ENCODE measurements at places on chromosomes 2 and 18. TPM values are rescaled to one million over a fixed set of nuclear protein-coding genes. Genes with fewer than 3 reads are reported as not detected.

DNA sequence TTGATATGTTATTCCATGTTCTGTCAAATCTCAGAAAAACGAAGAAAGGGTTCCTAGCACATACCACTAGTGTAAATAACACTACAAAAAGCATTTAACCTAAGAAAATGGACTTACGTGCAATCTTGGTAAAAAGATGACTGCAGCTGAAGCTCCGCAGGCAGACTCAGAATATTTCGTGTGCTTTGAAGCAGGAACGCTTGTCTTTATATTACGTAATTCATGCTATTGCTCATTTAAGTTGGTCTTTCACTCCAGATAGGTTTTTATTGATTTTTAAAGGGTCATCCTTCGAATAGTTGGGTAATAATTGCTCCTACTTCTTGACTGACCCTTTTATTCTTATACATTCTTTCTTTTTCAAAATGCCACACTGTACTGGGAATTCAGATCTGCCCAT is 44.0 kb downstream of the ID2 start:
- no peak for DNase-seq
- no peak overlapping the region for H3K27ac ChIP-seq
- H3K4me1 ChIP-seq, result no peaks in the 10 kb centered on the region
- no peaks in the 10 kb centered on the region for H3K27me3 ChIP-seq
- no peak overlapping the region for H3K4me3 ChIP-seq
- H3K36me3 ChIP-seq, result peaks cover 6% of the 10 kb centered on the region

- DNase-seq, result no peak
- no peaks in the 10 kb centered on the region for H3K27me3 ChIP-seq
- no peak overlapping the region for H3K4me3 ChIP-seq
- H3K27ac ChIP-seq, result no peak overlapping the region
- peaks cover 11% of the 10 kb centered on the region for H3K4me1 ChIP-seq
- no peaks in the 10 kb centered on the region for H3K36me3 ChIP-seq
Observed at GRCh38 chr2:27901234-27901633, 10.7 kb downstream of the BABAM2 start.

DNA sequence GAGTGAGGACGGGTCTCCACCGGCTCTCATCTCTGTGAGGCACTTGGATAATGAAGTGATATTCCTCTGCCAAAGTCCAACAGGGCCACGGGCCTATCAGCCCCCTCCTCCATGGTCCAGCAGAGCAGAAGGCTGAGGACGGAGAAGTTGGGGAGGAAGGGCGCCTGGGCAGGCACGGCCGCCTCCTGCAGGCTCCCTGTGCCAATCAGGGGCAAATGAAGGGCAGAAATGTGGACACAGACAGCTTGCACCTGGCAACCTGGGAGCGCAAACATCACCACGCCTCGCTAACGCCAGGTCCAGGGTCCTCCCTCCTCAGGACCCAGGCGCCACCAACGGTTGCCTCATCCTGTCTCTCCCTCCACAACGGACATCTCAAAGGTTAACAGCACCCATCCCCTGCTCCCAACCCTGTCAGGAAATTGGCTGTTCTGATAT is 24.3 kb downstream of the SMAD7 start:
- H3K27me3 ChIP-seq, result no peaks in the 10 kb centered on the region
- H3K27ac ChIP-seq, result no peak overlapping the region
- H3K4me3 ChIP-seq, result no peak overlapping the region
- peaks cover 78% of the 10 kb centered on the region for H3K4me1 ChIP-seq
- DNase-seq, result no peak
- H3K36me3 ChIP-seq, result no peaks in the 10 kb centered on the region

DNA sequence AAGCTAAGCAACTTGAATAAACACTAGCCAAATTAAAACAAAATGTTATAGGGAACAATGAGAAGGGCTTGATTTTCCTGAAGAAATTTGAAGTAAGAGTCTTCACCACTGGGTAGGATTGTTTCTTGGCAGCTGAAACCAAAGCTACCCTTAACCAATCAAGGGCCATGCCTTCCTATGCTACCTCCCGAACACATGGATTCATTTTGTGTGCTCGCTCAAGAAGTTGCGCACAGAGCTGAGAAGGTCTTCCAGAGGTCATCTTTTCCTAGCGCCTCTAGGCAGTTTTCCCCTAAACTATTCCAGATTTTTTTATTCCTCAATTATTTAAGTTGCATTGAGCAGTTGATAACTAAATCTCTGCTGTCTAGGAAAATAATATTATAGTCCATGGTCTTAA is 264.6 kb downstream of the RBM43 start:
- H3K4me1 ChIP-seq, result no peaks in the 10 kb centered on the region
- no peak overlapping the region for H3K27ac ChIP-seq
- no peaks in the 10 kb centered on the region for H3K36me3 ChIP-seq
- H3K27me3 ChIP-seq, result no peaks in the 10 kb centered on the region
- DNase-seq, result no peak

DNA sequence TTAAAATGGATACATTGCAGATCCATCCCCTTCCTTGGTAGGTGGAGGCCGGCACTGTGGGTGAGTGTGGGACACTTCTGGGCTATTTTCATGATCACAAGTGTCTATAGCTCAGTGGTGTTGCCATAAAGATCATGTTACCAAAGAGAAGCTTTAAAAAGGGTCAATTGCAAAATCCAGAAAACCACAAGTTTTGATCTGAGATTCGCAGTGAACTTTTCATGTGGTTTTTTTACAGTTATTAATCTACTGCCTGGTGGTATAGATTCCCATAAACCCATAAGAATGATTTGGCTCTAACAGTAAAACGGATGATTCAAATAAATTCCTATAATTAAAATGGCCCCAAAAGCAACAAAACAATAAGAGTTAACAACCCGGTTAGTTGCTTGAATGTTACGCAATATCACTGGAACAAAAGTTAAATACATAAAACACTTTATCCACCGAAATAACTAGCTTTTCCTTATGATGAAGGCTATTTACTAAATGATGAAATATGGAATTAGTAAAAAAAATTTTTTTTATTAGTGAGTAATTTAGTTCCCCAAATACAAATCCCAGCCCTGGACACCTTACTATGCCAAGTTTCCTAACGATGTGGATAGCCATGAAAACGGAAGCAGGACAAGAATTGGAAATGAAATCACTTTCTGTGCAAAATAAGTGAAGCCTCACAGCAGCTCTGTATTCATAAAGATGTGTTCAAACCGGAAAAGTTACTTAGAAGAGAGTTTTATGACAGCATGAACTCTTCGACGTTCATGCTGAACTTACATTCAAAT is 95.6 kb upstream of the THOC1 start:
- no peaks in the 10 kb centered on the region for H3K27me3 ChIP-seq
- DNase-seq, result no peak
- H3K27ac ChIP-seq, result no peak overlapping the region
- H3K4me3 ChIP-seq, result no peak overlapping the region

DNA sequence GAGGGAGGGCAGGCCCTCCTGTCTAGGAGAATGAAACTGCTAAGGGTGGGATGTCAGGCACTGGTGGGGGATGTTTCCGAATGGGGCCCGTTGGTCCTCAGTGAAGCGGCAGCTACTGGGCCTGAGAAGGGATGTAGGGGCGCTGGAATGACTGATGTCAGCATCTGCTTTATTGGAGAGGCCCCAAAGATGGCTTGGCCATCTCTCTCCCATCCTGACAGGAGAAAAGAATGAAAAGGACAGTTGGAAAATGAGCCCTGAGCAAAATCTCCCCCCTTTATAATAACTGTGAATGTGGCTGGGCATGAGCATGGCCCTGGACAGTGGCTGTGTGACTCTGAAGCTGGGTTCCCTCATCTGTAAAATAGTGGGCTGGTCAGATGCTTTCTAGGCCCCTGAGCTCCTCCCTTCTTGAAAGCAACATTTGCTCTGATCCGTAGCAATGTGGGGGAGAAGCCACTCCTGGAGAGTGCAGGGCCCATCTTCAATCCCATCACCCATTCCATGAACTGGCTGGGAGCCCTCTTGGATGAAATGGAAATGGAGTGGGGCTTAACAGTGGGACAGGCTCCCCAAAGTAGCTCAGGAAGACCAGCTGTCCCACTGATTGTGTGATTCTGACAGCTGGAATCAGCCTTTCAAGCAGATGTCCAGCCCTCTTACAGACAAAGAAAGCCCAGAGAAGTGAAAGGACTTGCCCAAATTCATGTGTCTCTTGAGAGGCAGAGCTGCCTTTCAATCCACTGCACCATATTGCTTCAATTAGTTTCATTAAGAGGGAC is 232.7 kb upstream of the SMAD2 start:
- H3K4me3 ChIP-seq, result no peak overlapping the region
- DNase-seq, result no peak

DNA sequence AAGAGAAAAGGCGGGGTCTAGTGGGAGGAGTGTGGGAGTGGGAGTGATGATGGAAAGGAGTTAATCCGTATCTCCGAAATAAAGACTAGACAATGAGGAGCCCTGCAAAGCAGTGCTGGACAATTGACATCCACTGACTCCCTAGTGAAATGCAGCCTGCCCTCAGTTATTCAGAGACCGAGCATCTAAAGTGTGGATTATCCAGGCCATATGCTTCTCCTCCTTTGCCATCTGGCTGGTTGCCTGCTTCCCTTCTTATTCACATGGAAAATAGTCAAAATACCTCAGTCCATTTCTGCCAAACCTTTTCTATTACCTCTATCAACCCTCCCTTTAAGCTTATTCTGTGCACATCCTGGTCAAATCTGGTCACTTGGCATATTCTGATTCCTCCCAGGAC is 288.8 kb upstream of the SIX3 start:
- H3K36me3 ChIP-seq, result no peaks in the 10 kb centered on the region
- DNase-seq, result no peak
- no peaks in the 10 kb centered on the region for H3K27me3 ChIP-seq
- H3K4me3 ChIP-seq, result no peak overlapping the region

GRCh38 chr2:11175293-11175795 is 20.1 kb downstream of the SLC66A3 start:
- H3K4me1 ChIP-seq, result peaks cover 11% of the 10 kb centered on the region
- DNase-seq, result no peak
- no peak overlapping the region for H3K4me3 ChIP-seq
- H3K27me3 ChIP-seq, result no peaks in the 10 kb centered on the region

DNA sequence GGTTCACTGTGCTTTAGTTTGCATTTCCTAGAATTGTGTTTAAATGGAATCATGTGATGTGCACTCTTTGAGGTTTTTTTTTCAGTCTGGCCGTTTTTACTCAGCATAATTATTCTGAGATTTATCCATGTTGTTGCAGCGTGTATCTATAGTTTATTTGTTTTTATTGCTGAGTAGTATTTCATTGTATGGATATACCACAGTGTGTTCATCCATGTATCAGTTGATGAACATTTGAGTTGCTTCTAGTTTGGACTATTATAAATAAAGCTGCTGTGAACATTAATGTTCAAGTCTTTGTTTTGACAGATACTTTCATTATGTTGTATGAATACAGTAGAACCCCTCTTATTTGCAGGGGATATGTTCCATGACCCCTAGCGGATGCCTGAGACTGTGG is 39.1 kb downstream of the TRAF3IP1 start:
- no peaks in the 10 kb centered on the region for H3K4me1 ChIP-seq
- H3K4me3 ChIP-seq, result no peak overlapping the region
- H3K27ac ChIP-seq, result no peak overlapping the region
- no peaks in the 10 kb centered on the region for H3K36me3 ChIP-seq
- no peak for DNase-seq
- H3K27me3 ChIP-seq, result no peaks in the 10 kb centered on the region

DNA sequence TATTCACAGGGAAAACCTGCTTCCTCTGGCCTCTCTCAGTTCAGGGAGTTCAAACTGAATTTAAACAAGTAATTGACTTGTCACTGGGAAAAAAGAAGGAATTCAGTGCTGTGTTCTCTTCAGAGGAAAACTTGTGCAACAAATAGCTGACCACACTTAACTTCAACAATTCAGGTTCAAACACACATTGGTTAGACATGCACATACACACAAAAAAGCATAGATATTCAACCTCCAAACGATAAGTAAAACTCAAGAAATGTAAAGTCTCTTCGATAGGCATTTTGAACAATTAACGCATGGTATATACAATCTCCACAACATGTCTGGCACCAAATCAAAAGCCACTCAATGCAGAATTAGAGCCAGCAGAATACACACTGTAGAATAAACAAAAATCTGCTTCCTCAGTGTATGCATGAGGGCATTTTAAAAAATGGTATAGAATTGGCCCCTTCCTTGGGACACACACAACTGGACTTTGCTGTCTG is 269.0 kb downstream of the TCF4 start:
- H3K4me3 ChIP-seq, result no peak overlapping the region
- H3K27me3 ChIP-seq, result no peaks in the 10 kb centered on the region
- H3K27ac ChIP-seq, result no peak overlapping the region
- H3K36me3 ChIP-seq, result no peaks in the 10 kb centered on the region
- no peak for DNase-seq

DNA sequence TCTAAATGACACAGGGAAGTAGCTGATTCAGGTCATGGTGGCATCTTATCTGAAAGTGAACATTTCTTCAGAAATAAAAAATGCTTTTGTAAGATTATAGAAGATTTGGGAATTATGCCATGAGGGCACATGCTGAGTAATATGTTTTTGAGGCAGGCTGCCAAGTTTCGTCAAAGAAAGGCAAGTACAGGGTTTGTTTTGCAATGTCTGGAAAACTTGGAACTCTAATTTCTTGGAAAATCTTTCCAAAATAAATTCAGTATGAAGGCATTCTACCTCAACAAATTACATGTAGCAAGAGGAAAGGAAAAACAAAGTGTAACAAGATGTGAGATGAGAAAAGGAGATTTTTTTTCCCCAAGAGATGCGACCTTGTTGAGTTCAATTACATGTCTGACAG is 167.7 kb downstream of the PLCL1 start:
- H3K36me3 ChIP-seq, result no peaks in the 10 kb centered on the region
- no peak overlapping the region for H3K4me3 ChIP-seq
- no peak overlapping the region for H3K27ac ChIP-seq
- H3K4me1 ChIP-seq, result no peaks in the 10 kb centered on the region
- no peak for DNase-seq

- DNase-seq, result peak; percentile 83
- H3K36me3 ChIP-seq, result no peaks in the 10 kb centered on the region
- no peak overlapping the region for H3K27ac ChIP-seq
- H3K4me1 ChIP-seq, result peaks cover 3% of the 10 kb centered on the region
- no peaks in the 10 kb centered on the region for H3K27me3 ChIP-seq
Observed at GRCh38 chr2:28452534-28453081, 43.3 kb upstream of the PLB1 start.

GRCh38 chr2:216517447-216518225 is 19.0 kb downstream of the RPL37A start:
- no peak overlapping the region for H3K27ac ChIP-seq
- no peak overlapping the region for H3K4me3 ChIP-seq
- no peaks in the 10 kb centered on the region for H3K27me3 ChIP-seq
- H3K4me1 ChIP-seq, result no peaks in the 10 kb centered on the region
- DNase-seq, result no peak
- H3K36me3 ChIP-seq, result no peaks in the 10 kb centered on the region

The RUFY4 gene
- not detected for total RNA-seq

The GCG gene
- total RNA-seq, result not detected

The PLEKHH2 gene
- 0.48 TPM for total RNA-seq

The FAM117B gene
- 5.9 TPM for total RNA-seq

The FBXO48 gene
- 1.5 TPM for total RNA-seq

The MYOM1 gene
- 0.84 TPM for total RNA-seq

The TRIM54 gene
- total RNA-seq, result 0.22 TPM

The PCARE gene
- not detected for total RNA-seq

Data from CD8-positive, alpha-beta memory T cell (primary cell).